ENCODE measurements at places on chromosomes 3 and 15.

DNA sequence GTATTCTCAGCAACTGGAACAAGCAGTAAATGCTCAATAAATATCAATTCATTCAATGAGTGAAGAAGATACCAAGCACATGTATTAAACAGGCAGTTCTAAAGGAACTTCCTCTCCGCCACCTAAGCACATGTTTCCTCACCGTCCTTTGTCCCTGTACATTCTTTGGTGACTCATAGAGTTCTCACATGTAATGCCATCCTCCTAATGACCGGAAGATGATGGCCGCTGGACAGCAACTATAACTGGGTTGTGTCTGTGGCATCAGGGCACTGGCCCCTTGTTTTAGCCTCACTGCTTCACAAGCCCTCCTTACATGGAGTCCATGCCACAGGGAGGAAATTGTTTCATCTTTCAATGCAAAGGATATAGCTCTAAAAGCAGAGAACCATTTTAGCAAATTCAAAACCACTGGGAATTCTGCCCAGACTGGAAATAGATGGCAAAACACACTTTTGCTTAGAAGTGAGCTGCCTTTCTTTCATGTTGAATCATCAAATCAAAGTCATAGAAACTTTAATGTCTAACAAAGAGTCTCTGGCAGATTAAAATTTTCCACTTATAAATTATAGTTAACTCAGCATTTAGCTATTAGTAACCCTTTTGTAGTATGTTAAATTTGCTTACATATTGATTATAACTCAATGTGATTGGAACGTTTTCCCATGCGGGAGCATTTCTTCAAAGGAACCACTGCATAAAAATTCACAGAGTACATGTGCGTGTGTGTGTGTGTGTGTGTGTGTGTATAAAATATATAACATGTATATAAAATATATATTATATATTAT lies 74.1 kb downstream of the GAP43 start:
- DNase-seq, result peak; percentile 24

DNA sequence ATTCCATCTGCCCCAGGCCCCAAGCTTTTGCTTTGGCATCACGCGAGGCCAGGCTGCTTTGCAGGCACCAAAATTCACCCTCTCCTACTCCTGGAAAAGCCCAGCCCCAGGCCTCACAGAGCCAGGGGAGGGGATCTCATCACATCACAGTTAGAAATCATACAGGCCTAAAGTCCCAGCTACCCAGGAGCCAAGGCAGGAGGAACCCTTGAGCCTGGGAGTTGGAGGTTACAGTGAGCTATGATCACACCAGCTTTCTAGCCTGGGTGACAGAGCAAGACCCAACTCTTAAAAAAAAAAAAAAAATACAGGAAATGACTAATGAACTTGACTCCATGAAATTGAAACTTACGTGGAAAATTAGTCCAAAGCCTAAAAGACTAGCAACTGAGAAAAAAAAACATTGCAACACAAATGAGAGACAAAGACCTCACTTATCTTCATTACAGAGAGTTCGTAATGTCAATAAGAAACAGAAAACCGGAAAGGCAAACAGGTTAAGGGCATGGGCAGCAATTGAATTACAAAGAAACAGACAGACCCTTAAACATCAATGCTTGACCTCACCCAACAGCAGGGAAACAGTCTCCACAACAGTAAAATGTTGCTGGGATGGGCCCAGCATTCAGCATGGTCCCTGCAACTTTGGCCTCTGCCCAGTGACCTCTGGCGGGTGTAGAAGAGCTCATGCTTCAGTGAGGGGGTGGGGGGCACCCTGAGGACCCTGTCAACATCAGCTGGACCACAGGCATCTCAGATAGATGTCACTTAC lies 151.5 kb downstream of the LRRK1 start:
- peak; percentile 89 for DNase-seq

- DNase-seq, result no peak
These were observed 111.9 kb downstream of the SNRPN start for GRCh38 chr15:25066708-25067107.

- no peak for DNase-seq
These were observed 53.8 kb downstream of the BCHE start for GRCh38 chr3:165783383-165783782.

DNA sequence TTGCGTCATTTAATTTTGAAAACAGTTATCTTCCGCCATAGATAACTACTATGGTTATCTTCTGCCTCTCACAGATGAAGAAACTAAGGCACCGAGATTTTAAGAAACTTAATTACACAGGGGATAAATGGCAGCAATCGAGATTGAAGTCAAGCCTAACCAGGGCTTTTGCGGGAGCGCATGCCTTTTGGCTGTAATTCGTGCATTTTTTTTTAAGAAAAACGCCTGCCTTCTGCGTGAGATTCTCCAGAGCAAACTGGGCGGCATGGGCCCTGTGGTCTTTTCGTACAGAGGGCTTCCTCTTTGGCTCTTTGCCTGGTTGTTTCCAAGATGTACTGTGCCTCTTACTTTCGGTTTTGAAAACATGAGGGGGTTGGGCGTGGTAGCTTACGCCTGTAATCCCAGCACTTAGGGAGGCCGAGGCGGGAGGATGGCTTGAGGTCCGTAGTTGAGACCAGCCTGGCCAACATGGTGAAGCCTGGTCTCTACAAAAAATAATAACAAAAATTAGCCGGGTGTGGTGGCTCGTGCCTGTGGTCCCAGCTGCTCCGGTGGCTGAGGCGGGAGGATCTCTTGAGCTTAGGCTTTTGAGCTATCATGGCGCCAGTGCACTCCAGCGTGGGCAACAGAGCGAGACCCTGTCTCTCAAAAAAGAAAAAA lies 1.2 kb downstream of the B2M start:
- peak; percentile 87 for DNase-seq

DNA sequence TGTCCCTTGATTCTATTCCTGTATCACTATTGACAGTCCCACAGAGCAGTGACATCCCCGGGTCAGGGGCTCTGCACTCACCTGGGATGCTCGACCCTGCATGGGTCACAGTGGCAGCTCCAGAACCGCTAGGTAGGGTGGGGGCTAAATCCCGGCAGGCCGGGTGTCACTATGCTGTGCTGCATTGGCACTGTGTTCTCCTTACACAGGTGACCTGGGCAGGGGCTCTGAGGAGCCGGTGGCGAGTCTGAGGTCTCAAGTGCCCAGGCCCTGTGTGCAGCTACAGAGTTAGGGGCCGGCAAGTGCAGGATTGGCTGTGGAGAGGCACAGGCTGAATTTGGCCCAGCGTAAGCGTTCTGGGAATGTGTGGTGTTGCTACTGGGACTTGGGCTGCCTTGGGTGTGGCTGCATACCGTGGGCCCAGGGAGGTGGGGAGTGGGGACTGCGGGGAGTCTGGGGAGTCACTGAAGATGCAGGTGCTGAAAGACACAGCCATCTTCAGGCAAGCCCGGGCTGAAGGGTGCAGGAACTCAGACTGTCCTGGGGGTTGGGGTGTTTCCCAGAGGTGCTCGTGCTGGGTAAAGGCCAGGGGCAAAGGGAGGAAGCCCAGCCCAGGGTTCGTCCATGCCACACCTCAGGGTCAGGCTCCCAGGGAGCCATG lies 102.6 kb upstream of the PRR20G start:
- DNase-seq, result no peak

- no peak for DNase-seq
These were observed 127.6 kb upstream of the LMOD3 start for GRCh38 chr3:69250014-69250413.

DNA sequence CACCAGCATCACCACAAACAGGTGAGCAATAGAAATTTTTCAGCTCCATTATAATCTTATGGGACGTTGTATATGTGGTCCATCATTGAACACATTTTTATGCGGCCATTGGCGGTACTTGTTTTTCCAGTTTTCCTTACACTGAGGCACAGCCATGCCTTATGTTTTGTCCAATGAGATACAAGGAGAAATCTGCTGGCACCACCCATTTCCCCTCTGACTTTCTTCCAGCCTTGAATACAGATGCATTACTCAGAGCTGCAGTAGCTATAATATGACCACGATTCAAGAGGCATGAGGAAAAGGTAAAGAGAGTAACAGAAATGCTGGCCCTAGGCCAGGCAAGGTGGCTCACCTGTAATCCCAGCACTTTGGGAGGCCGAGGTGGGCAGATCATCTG lies 9.0 kb upstream of the PIK3R4 start:
- DNase-seq, result no peak

GRCh38 chr3:66405701-66406091 lies 95.1 kb downstream of the LRIG1 start:
- DNase-seq, result peak; percentile 94

- peak; percentile 76 for DNase-seq
These were observed 959 bp upstream of the RASA2 start for GRCh38 chr3:141485641-141486495.

GRCh38 chr3:155807823-155808222 lies 1.7 kb upstream of the C3orf33 start:
- DNase-seq, result peak; percentile 11

DNA sequence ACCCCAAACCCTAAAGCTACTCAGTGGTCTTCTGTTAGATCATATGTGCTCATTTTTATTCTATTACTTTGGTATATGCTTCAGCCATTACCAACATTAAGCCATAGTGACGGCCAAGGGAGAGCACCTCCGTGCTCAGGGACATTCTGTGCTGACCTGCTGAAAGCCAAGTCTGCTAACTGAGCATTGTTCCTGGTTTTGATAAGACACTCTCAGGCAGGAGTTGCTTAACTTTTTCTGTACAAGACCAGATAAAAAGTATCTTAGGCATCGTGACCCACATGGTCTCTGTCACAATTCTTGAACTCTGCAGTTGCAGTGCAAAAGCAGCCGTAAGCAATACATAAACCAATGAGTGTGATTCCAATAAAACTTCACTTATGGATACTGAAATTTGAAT lies 100.6 kb downstream of the KLHL25 start:
- DNase-seq, result no peak

DNA sequence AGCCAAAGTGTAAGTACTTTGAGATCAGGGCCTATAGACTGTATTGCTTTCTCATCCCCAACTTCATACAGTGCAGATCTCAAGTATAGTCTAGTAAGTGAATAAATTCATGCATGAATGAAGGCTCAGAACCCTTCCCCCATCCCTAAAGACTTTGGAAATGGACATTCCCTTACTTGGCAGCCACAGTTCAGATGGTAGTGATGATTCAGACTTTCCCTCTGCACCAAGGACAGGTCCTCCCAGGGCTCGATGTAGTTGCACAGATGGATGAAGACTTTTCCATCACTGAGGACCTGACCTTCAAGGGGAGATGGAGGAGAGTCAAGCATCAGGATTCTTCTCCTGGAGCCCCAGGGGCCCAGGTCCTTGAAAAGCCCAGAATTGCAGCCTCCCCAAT lies 4.6 kb downstream of the TIMP4 start:
- peak; percentile 8 for DNase-seq

DNA sequence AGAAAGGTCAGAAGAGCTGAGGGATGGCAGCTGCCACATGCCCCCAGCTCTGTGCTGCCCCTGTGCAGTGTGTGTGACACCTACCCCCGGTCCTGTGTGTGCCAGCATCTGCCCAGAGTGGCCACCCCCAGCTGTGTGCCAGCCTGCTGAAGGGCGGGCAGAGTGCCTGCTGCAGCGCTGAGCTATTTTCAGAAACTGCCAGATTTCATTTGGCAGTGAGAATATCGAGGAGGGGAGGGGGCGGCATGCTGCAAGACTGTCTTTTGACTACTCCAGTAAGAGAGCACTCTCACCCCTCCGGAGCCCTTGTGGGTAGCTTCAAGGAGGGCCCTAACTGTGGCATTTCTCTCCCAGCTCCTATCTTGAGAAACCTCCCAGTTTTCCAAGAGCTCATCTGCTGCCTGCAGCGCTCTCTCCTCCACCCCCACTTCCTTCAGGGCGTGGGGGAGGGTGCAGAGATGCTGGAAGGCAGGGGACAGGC lies 25.2 kb upstream of the DOCK3 start:
- DNase-seq, result no peak

DNA sequence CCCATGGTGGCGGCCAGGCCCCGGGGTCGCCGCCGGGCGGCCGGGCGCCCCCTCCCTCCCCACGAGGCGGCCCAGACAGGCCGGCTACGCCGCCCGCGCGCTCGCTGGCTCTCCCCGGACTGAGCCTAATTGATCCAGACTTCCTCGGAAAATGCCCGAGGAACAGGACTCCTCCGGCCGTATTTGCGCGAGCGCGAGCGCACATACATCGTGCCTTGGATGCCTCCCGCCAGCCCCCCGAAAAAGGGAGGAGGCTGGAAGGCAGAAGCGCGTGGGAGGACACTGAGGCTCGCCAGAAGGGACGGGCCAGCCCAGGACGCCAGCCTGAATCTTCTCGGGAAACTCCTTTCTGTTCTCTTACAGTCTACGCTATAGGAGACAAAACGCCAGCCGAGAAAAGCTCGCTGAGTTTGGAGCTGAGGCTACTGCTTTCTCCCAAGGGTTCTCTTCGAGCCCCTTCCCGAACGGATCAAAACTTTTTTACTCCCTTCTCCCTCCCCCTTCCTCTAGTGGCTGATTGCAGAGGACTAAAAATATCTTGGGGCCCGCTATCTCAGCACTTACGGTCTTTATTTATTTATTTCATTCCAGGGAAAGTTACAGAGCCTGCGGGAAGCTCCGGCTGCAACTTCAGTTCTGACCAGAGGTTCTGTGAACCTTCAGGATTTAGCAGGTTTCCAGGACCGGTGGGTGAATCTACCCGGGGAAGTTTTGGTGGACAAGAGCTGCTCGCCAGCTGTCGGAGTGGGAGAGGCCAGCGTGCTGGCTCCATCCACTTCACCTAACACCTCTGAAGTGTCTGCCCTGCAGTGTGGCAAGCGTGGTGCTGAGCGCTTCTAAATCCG lies at the start of gene PDZRN3:
PDZRN3 (minus strand) TSS at position 121 of the 845 bp plus-strand sequence.
- peak; percentile 82 for DNase-seq

DNA sequence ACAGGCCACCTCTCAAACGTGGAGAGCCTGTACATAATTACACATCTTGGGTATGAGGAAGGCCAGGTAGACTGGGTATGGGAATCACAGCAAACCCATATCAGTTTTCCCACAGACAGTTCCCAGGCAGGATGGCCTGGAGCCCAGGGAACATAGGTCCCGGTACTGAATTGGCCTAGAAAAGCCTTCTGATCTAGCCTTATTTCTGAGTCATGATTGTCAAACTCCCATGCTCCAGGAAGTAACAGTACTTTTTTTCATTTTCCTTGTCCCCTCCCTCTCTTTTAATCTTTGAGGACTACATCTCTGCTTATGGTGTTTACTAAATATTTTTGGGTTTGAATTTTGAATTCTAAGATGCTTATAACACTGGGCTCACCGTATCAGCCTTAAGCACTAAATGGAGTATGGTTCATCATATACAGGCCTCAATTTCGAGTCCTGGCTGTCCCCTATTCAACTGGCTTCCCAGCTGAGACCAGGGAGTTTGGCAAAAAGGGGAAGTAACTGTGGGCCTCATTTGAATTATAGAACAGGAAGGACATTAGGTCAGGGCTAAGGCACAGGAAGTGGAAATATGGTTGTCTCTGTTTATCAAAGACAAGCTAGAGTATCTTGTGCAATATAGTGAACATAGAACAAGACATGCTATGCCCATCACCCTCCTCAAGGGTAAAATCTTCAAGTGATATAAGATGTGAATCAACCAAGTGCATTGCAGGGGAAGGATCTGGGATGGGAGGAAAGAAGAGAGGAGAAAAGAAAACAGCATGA lies 494.6 kb downstream of the NTRK3 start:
- no peak for DNase-seq

DNA sequence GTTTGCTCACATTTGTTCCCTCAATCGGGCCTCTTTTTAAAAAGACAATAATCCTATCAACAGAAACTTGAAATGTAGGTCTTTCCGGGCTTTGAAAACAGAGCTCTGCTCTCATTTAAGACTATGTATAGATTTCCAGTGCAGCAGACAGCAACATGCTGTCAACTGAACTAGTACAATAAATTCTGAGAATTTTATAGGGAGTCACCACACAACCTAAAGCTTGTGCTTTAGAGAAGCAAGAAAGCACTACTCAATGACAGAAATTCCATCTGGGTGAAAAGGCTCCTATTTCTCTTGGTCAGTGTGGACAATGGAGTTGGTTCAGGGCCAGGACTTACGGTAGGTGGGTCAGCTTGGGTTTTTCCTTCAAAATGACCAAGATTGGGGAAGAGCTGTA lies 583.5 kb downstream of the ROBO1 start:
- DNase-seq, result no peak
